Activated CD8-positive, alpha-beta T cell treated with anti-CD3 and anti-CD28 coated beads for 36 hours (primary cell): ENCODE measurements at places on chromosomes 1 and 21. TPM values are rescaled to one million over a fixed set of nuclear protein-coding genes. Genes with fewer than 3 reads are reported as not detected.
A peak's percentile ranks its signal among the peaks of the same experiment; 100 is the strongest.

Gene ARID4B
- total RNA-seq: 38.8 TPM

Gene ANXA9
- total RNA-seq: not detected

Gene NR1I3
- total RNA-seq: not detected

Gene HPDL
- total RNA-seq: 37.5 TPM

Gene GNAT2
- 0.81 TPM for total RNA-seq

DNA sequence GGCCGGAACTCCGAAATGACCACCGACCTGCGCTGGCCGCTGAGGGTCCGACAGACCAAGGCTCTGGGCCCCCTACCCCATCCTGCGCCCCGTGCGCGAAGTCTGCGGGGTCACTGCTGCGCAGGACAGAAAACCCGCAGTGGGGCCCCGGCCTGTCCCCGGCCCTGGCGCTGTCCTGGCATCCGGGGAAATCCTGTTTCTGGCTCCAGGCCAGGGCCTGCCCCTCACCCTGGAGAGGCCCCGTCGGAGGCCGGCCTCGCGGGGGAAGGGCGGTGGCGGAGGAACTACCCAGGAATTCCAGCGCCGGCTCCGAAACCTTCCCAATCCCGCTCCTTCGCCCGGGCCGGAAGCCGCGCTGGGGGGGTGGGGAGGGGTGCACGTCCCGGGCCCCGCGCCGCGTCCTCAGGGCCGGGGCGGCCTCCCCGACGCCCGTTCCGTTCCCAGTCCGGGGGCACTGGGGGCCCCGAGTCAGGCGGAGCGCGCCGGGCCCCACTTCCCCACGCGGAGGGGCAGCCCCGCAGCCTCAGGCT is 77.0 kb downstream of the MORN1 start:
- H3K27ac ChIP-seq: no peak overlapping the region
- no peaks in the 10 kb centered on the region for H3K36me3 ChIP-seq
- H3K4me3 ChIP-seq: no peak overlapping the region
- H3K4me1 ChIP-seq: peaks cover 20% of the 10 kb centered on the region
- H3K27me3 ChIP-seq: no peaks in the 10 kb centered on the region

GRCh38 chr1:3669421-3669821 is 17.1 kb downstream of the TP73 start:
- H3K27me3 ChIP-seq: peaks cover 18% of the 10 kb centered on the region
- no peaks in the 10 kb centered on the region for H3K36me3 ChIP-seq
- no peak for DNase-seq
- H3K4me3 ChIP-seq: no peak overlapping the region
- no peak overlapping the region for H3K27ac ChIP-seq
- peaks cover 4% of the 10 kb centered on the region for H3K4me1 ChIP-seq

GRCh38 chr1:1079408-1080121 is 5.5 kb upstream of the RNF223 start:
- H3K4me1 ChIP-seq: peaks cover 7% of the 10 kb centered on the region
- H3K36me3 ChIP-seq: no peaks in the 10 kb centered on the region
- peak overlapping the region; percentile 78 for H3K27ac ChIP-seq
- DNase-seq: peak; percentile 80

DNA sequence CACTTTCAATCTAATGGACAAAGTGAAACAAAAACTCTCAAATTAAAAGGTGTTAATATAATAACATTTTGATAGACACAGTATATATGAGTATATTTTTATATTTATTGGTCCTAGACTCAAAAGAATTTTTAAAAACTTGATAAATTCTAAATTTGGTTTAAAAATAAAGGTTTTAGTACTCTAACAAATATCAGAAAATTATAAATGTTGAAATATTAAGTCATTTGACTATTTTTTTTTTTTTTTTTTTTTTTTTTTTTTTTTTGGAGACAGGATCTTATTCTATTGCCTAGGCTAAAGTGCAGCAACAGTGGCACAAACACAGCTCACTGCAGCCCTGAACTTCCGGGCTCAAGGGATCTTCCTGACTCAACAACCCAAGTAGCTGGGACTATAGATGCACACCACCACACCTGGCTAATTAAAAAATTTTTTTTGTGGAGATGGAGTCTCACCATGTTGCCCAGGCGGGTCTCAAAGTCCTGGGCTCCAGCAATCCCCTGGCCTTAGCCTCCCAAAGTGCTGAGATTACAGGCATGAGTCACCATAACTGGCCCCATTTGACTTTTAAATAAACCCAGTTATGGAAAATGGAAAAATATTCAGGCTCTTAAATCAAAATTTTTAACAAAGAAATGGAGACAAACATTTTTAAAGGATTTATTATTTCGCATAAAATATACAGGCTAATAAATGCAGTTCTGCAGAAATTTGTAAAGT is 60.8 kb upstream of the RBM34 start:
- DNase-seq: no peak
- peaks cover 14% of the 10 kb centered on the region for H3K36me3 ChIP-seq
- no peak overlapping the region for H3K4me3 ChIP-seq
- H3K27ac ChIP-seq: no peak overlapping the region
- no peaks in the 10 kb centered on the region for H3K27me3 ChIP-seq

- no peak overlapping the region for H3K27ac ChIP-seq
- no peaks in the 10 kb centered on the region for H3K36me3 ChIP-seq
- no peaks in the 10 kb centered on the region for H3K4me1 ChIP-seq
- no peaks in the 10 kb centered on the region for H3K27me3 ChIP-seq
- no peak overlapping the region for H3K4me3 ChIP-seq
- DNase-seq: no peak
Measured at GRCh38 chr1:196214866-196215265, 393.4 kb downstream of the KCNT2 start.

GRCh38 chr1:116910379-116911187 is 867 bp downstream of the PTGFRN start:
- no peak overlapping the region for H3K4me3 ChIP-seq
- H3K4me1 ChIP-seq: peaks cover 8% of the 10 kb centered on the region
- peak; percentile 60 for DNase-seq
- peaks cover 3% of the 10 kb centered on the region for H3K27me3 ChIP-seq
- no peaks in the 10 kb centered on the region for H3K36me3 ChIP-seq

- no peak overlapping the region for H3K27ac ChIP-seq
- DNase-seq: no peak
- H3K36me3 ChIP-seq: no peaks in the 10 kb centered on the region
- H3K27me3 ChIP-seq: peaks cover 4% of the 10 kb centered on the region
- no peak overlapping the region for H3K4me3 ChIP-seq
- no peaks in the 10 kb centered on the region for H3K4me1 ChIP-seq
Measured at GRCh38 chr1:34057347-34058130, 107.5 kb downstream of the CSMD2 start.

DNA sequence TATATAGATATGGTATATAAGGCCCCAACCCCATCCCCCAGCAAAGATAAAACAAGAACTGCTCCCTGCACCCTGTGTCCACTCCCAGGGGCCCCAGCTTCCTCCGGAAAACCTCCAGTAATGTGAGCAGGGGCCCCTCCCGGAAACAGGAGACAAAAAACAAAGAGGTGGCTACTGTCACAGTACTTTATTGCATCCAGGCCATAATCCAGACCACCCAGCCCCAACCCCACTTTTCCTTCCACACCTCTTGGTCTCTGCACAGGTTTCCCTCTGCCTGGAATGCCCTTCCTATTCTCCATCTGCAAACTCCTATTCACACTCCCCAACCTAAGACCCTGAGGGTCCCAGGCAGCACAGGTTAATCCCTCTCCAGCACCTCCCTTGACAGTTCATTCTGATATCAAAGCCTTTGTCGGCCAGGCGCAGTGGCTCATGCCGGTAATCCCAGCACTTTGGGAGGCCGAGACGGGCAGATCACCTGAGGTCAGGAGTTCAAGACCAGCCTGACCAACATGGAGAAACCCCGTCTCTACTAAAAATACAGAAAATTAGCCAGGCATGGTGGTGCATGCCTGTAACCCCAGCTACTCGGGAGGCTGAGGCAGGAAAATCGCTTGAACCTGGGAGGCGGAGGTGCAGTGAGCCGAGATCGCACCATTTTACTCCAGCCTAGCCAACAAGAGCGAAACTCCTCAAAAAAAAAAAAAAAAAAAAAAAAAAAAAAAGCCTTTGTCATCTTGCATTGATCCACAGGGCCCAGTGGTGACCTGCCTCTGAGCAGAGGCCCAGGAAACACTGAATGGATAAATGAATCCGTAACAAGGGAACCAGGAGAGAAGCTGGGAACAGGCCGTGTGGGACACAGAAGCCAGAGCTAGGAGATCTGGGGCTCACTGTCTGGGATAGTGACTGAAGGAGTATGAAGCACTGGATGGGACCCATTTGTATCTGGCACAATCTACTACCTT is 2.3 kb upstream of the AUNIP start:
- H3K4me3 ChIP-seq: peak overlapping the region; percentile 0
- no peak overlapping the region for H3K27ac ChIP-seq
- peaks cover 12% of the 10 kb centered on the region for H3K36me3 ChIP-seq
- no peak for DNase-seq
- H3K27me3 ChIP-seq: no peaks in the 10 kb centered on the region
- peaks cover 19% of the 10 kb centered on the region for H3K4me1 ChIP-seq

- no peak overlapping the region for H3K4me3 ChIP-seq
- no peak overlapping the region for H3K27ac ChIP-seq
- no peak for DNase-seq
- H3K27me3 ChIP-seq: peaks cover 25% of the 10 kb centered on the region
Measured at GRCh38 chr1:202659974-202660373, 50.3 kb downstream of the SYT2 start.

DNA sequence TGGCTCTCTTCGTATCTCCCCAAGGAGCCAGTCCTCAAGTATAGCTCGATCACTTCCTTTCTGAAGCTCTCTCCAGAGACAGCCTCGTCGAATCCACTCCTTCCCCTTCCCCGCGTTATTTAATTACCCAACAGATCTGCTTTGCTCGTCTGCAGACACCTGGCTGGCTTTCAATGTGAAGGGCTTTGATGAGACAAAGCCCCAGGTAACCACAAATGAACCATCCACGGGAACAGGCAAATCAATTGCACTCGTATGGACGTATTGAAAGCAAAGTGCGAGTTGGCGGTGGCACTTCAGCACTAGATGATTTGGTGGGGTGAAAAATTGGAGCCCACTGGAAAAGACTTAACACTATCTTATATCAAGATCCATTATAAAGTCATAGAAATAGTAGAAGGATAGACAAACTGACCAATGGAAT is 364 bp upstream of the BCAR3 start:
- no peak for DNase-seq
- peaks cover 8% of the 10 kb centered on the region for H3K4me1 ChIP-seq
- no peaks in the 10 kb centered on the region for H3K36me3 ChIP-seq
- H3K27ac ChIP-seq: no peak overlapping the region
- H3K27me3 ChIP-seq: peaks cover 53% of the 10 kb centered on the region

- peaks cover 2% of the 10 kb centered on the region for H3K36me3 ChIP-seq
- no peaks in the 10 kb centered on the region for H3K27me3 ChIP-seq
- H3K27ac ChIP-seq: no peak overlapping the region
- H3K4me3 ChIP-seq: no peak overlapping the region
- no peak for DNase-seq
Measured at GRCh38 chr1:156711011-156711817, 5.8 kb upstream of the CRABP2 start.

GRCh38 chr1:115411371-115412063 is 73.5 kb upstream of the NGF start:
- DNase-seq: peak; percentile 1
- H3K4me3 ChIP-seq: no peak overlapping the region

DNA sequence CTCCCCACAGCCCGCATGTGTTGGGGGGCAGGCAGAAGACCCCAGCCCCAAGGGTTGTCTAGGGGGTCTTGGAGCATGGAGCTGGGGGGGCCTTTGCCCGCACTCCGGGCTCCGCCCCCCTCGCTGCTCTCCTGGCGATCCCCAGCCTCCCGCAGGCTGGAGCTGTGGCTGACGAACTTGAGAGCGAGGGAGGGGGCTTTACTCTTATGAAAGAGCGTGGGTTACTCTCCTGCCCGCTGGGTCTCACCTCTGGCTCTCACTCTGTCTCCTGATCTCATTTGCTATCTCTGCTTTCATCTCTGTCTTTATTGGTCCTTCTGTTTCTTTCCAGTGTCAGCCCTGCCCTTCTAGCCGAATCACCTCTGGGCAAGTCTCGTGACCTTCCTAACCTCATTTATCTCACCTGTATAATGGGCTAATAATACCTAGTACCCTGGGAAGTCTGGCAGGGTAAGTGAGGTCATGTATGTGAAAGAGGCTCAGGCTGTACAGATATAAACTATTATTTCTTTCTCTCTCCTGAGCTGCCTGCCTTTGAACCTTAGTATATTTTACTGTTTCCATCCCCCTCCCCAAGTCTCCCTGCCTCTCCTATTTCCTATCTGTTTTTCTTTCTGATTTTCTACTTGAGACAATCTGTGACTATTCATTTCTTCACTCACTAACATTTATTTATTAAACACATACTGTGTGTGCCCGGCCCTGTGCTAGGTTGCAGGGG is 731 bp downstream of the EFNA4 start:
- no peaks in the 10 kb centered on the region for H3K27me3 ChIP-seq
- peak overlapping the region; percentile 77 for H3K4me3 ChIP-seq
- peak overlapping the region; percentile 39 for H3K27ac ChIP-seq

DNA sequence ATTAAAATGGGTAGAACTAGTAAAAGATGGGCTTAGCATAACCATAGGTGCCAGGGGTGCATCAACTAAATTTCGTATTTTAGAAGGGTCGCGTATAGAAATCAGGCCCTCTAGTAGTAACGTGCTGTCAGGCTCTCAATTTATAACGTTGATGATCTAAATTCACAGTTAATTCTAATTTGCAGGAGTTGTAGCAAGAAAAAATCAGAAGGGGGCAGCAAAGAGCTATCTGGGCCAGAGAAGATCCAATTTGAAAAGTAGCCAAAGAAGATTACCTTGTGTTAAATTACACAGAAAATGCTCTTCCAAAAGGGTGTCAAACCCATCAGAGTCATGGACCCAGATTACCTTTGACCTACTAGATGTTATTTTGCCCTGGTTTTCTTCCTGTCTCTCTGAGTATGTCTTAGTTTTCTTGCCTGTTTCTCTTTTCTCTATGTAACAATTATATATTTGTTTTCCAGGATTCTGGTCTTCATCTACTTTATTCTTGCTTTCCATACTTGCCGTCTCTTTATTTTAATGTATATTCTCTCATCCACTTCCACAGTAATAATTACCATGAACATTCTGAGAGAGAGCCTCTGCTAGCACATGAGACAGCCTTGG is 1030.9 kb downstream of the AMY1C start:
- no peaks in the 10 kb centered on the region for H3K4me1 ChIP-seq
- no peak overlapping the region for H3K4me3 ChIP-seq
- no peaks in the 10 kb centered on the region for H3K36me3 ChIP-seq
- peak; percentile 4 for DNase-seq
- H3K27ac ChIP-seq: no peak overlapping the region

GRCh38 chr1:3070309-3070643 is 1.3 kb downstream of the PRDM16 start:
- no peak overlapping the region for H3K27ac ChIP-seq
- H3K4me3 ChIP-seq: no peak overlapping the region
- H3K27me3 ChIP-seq: peaks cover 35% of the 10 kb centered on the region
- no peaks in the 10 kb centered on the region for H3K36me3 ChIP-seq
- DNase-seq: no peak
- peaks cover 2% of the 10 kb centered on the region for H3K4me1 ChIP-seq
